Putamen (tissue), 1 donor: ENCODE measurements at places on chromosomes 4 and X.

DNA sequence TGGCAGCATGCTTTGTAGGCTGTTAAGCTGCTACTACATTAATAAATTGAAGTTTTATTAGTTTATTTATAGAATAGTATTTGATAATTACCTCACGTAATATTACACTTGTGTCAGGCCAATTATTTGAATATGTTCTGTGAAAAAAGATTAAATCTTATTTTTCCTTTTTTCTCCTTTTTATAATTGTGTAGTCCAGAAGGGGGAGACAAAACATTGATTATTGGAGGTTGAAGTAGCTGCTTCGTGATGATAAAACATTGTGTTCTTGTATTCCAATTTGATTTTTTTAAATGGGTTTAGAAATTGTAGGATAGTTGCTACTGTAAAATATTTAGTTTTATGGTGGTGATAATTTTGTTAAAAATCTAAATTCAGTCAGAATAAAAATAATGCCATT, 85.7 kb downstream of the DIAPH2 start:
- DNase-seq = no peak

- DNase-seq = peak; percentile 71
Measured at GRCh38 chrX:23901805-23902204, 5.9 kb downstream of the APOO start.

DNA sequence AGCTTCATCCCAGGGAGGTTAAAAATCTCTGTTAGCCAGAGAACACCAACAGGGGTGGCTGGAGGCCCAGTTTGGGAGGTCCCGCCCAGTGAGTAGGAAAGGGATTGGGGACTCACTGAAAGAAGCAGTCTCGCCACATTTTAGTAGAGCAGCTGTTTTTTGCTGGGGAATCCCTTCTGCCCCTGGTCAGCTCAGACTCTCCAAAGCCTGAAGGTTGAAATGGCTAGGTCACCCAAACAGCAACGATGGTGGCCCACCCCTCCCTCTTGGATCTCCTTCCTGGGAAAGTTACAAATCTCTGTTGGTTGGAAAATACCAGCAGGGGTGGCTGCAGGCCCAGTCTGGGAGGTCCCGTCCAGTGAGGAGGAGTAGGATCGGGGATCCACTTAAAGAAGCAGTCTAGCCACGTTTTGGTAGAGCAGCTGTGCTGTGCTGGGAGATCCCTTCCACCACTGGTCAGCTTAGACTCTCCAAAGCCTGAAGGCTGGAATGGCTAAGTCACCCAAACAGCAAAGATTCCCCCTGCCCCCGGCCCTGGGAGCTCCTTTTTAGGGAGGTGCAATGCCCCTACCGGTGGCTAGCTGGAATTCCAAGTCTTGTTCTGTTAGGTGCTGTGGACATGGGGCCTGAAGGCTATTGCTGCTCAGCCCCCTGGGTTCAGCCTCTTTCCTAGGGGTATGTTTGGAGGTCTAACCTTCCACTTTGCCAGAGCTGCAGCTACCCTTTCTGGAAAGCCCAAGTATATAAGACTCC, 40.0 kb upstream of the TEX13A start:
- no peak for DNase-seq

DNA sequence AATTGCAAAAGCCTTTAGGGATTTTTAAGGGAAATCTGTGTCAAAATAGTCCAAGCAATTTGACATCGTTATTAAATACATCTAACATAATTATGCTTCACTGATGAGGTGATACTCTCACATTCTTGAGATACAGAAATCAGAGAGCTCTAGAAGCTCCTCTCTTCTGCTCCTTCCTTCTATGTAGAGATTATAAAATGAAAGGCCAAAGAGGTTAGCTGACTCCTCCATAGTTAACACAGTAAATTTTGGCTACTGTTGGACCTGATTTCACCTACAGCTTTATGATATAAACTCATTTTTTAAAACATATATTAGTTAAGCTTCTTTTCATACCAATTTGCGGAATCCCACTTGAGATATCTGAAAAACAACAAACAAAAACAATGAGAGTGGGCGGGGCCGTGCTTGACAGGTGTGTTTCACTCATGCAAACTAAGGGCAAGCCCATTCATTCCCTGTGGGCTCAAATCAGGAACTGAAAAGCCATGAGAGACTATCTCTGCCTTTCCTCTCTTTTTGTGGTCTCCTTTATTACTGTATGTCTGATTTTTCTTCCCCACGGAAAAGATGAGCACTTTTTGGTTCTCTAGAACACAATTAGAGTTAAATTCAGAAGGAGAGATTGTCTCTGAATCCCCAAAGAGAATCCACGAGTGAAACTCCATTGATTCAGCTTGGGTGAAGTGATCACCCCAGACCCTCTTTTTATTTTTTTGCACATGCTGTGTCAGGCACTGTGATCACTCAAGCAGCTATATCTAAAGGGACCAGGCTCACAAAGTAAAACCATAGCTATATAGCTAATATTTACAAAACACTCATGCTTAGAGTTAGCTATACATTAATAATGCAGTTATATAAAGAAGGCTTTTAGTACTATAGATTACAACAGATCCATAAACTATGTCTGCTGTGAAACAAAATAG, 566.3 kb downstream of the IL15 start:
- DNase-seq = no peak

- DNase-seq = no peak
Measured at GRCh38 chr4:17546222-17546621, 30.8 kb upstream of the LAP3 start.

GRCh38 chrX:72306085-72306801, 529 bp upstream of the CITED1 start:
- no peak for DNase-seq

DNA sequence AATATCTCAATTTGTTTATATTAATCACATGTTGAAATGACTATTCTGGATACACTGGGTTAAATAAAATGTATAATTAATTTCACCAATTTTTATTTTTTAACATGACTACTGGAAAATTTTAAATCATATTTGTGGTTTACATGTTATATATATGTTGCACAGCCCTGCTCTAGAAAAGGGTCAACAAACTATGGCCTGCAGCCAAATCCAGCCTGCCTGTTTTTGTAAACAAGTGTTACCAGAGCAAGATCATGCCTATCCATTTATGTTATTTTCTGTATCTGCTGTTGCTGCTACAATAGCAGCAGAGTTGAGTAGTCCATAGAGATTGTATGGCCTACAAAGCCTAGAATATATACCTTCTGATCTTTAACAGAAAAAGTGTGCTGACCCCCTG, 1.2 kb downstream of the TCEANC start:
- DNase-seq = no peak

GRCh38 chr4:2075987-2076907, 17.1 kb downstream of the NAT8L start:
- DNase-seq = no peak

DNA sequence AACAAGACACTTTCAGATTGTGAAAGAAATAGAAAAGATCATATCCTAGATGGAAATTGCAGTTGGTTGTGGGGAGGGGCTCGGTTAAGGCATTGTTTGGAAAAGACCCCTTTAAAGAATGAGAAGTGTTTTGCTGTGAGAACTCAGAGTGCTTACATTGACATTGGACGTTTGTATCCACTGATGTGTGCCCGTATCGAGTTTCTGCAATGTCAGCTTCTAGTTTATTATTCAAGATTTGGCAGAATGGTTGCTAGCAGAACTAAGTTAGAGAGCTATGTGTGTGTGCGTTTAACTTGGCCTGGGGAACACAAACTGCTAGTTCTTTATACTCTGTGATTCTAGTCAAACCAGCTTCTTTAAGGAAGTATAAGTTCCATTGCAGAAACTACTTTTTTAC, 2702.5 kb downstream of the PCDH7 start:
- DNase-seq = no peak

GRCh38 chr4:793093-793861, 32.7 kb downstream of the CPLX1 start:
- DNase-seq = no peak

DNA sequence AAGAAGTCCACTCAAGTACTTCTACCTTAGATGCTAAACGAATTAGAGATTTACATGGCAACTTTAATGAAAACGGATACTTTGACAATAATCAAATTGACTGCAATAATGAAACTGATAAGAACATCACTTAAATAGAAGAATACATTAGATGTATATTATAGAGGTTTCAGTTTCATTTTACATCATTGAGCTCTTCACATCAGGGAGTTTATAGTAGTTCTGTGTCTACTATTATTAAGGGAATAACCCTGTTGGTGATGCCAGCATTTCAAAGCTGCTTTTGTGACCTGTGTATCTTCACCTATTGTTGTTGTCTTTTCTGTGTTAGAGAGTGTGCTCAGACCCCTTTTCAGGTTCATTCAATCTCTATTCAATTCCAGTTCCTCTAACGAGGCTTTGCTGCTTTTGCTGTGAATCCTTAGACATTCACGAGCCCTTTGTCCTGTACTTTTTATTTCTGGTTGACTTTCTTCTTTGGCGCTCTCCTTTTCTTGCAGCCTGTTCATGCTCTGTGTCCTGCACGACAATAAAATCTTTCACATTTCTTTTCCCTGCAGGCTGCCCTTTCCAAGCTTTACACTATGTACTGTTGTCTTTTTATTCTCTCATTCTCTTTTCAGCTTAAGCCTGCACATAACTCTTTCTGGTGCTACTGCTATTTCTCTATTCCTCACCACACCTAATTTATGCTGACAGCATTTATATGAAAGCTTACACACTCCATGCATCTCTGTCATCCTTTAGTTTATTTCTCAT, 232.1 kb downstream of the CPE start:
- no peak for DNase-seq
